ENCODE measurements at places on chromosomes 12 and 14.

- ATAC-seq = no peak
These were observed 360.4 kb upstream of the FOXG1 start for GRCh38 chr14:28406196-28406595.

GRCh38 chr12:54257332-54257731 is 22.6 kb downstream of the CBX5 start:
- ATAC-seq = no peak

- no peak for ATAC-seq
These were observed 341.4 kb downstream of the ADAMTS20 start for GRCh38 chr12:43210485-43211192.

DNA sequence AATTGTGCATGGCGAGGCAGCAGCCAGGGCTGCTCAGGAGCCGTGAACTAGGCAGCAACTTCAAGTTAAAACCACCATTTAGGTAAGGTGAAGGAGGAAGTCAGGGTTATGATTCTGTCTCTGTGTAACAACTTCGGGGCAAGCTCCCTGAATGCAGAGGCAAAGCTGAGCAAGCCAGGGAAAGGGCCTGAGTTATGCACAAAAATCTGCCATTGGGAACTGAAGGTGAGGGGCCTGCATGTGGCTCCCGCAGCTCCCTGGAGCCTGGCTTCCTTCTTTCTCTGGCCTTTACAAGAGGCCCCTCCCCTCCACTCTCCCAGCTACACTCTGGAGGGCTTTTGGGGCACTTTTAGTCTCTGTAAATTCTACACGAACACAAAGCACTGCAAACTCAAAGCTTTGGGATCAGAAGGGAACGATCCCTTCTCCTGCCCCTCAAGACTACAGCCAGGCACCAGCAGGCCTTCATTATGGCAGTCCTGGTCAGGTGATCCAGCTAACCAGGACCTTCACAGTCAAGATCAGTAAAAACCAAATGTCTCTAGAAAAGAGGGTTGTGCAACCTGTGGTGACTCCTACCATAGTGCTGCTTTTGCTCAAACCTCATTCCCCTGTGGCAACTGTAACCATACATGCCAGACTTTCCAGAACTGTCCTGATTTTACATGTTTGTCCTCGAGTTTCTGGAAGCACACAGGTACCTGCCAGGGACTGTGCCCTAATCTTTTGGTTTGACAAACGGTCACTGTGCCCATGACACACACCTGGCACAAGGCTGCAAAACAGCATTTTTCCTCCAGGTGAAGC is 67.2 kb upstream of the PTGR2 start:
- peak; percentile 55 for ATAC-seq

DNA sequence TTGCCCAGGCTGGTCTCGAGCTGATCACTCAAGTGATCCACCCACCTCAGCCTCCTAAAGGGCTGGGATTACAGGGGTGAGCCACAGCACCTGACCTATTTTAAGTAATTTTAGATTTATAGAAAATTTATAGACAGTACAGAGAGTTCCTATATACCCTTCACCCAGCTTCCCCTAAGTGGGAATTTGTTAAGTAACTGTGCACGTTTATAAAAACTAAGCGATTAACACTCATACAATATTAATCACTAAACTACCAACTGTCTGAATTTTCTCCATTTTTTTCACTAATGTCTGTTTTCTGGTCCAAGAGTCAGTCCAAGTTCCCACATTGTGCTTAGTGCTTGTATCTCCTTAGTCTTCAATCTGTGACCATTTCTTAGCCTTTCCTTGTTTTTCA is 5.5 kb downstream of the IL31 start:
- ATAC-seq = no peak

DNA sequence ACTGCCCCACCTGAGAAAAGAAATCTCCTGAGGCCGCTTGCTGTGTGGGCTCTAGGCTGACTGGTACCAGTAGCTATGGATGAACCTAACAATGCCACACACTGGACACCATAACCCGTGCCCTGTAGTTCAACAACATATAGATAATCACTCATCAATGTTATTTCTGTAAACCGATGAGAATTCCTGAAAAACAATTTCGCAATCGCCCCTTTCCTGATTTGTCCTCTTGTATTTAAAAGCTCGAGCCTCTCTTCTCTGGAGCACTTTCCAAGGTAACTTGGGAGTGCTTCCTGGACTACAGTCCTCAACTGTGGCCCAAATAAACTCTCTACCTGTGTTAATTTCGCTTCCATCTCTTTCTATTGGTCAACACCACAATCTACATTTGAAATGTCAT is 26.1 kb upstream of the PPP2R5C start:
- no peak for ATAC-seq

GRCh38 chr14:64119980-64120379 is 174.2 kb downstream of the ESR2 start:
- no peak for ATAC-seq

GRCh38 chr12:28513983-28514382 is 323.7 kb downstream of the CCDC91 start:
- no peak for ATAC-seq

- no peak for ATAC-seq
These were observed 65.1 kb downstream of the PPP1R36 start for GRCh38 chr14:64614805-64615391.

GRCh38 chr14:44940944-44941343 is 20.8 kb downstream of the KLHL28 start:
- ATAC-seq = no peak

GRCh38 chr14:91027561-91027960 is 32.9 kb downstream of the RPS6KA5 start:
- no peak for ATAC-seq

GRCh38 chr14:36498938-36499337 is 21.1 kb downstream of the NKX2-1 start:
- no peak for ATAC-seq

GRCh38 chr12:30529489-30530269 is 166.0 kb downstream of the IPO8 start:
- ATAC-seq = no peak

DNA sequence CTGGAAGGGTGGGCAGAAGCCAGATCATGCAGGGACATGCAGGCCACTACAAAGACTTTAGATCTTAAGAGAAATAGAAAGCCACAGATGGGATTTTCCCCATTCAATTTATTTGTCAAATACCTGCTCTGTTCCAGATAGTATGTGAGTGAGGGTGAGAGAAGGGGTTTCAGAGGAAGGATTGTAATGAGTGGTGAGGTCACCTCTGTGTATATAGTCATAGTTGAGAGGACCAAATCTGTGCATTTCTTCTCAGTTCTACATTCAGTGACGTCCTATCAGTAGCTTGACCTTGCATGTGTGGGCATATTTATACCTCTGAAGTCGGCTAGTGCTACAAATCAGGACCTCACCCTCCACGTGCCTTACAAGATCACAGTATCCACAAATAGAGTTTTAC is 31.2 kb upstream of the RBM19 start:
- no peak for ATAC-seq

- ATAC-seq = no peak
These were observed 27.1 kb upstream of the KRT77 start for GRCh38 chr12:52730383-52730782.

GRCh38 chr14:68441542-68441941 is 351.3 kb downstream of the ZFP36L1 start:
- no peak for ATAC-seq

GRCh38 chr12:4769073-4769472 is 48.9 kb downstream of the GALNT8 start:
- no peak for ATAC-seq

DNA sequence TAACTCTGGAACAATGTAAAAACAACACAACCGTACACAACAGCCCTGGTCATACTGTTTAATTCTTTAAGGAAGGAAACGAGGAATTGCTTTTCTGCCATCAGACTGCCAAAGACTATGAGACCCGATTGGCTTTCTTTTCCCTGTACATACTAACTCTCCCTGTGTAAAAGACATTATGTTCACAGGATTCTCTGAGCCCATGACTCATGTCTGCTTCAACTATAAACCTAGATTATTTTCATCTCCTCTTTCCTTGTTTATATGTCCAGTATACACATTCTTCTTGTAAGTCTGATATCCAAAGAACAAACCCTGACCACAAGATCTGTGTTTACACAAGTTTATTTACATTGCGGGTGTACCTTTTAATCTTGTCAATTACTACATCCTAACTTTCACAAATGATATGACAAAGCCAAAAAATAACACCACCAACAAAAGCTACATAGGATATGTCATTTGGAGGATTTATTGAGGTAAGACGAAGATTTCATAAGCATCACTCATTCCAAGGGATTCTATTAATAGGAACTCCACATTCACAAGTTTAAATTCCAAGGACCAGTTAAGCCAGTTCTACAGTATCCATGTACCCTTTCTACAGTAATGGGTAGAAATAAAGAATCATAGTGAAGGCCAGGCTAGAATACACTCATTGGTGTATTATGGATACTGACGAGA is 67.3 kb downstream of the STXBP6 start:
- peak; percentile 23 for ATAC-seq

- ATAC-seq = no peak
These were observed 5.2 kb downstream of the MPHOSPH9 start for GRCh38 chr12:123227581-123228258.

- ATAC-seq = no peak
These were observed 52.8 kb downstream of the PPM1H start for GRCh38 chr12:62882140-62882539.

GRCh38 chr12:106170285-106170684 is 31.5 kb upstream of the NUAK1 start:
- no peak for ATAC-seq

DNA sequence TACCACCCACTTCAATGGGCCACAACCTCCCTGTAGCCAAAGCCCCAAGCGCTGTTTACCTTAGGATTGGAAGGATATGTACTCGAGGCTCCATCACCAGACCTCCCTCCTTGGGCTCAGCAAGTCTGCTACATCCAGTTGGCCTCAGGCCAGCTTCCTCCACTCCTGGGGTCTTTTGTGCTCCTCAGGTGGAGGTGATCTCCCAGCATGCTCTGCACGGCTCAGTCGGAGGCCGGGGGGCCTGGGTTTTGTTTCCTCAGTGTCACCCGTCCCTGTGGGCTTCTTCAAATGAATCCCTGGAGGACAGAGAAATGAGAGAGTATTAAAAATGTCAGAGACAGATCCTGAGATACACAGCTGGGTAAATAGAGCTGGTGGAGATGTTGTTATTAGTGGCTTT is 723.1 kb upstream of the TBX3 start:
- no peak for ATAC-seq

DNA sequence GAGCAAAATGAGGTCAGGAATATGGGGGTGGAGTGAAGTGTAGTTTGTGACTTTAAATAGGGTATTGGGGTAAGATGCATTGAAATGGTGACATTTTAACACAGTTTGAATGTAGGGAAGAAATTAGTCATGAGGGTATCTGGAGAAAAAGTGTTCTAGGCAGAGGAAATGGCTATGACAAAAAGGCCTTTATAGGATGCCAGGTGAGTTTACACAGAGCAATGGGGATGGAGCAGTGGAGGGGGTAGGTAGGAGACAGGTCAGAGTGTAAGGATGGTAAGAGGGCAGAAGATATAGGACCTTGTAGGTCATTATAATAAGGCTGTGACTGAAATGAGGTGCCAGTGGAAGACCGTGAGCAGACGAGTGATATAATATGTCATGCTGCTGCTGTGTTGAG is 30.4 kb downstream of the HEATR5A start:
- ATAC-seq = no peak

DNA sequence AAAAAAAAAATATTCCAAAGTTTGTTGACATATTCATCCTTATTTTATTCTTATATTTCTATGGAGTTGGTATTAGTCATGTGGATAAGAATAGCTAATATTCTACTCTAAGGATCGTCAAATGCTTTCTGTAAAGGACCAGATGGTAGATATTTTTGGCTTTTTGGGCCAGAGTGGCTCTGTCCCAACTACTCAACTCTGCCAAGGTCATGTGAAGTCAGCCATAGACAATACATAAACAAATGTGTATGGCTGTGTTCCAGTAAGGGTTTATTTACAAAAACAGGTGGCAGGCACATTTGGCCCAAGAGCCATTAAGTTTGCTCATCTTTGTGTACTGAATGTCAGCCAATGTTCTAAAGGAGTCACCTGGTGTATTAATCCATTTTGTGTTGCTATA is 131.8 kb downstream of the TBX5 start:
- no peak for ATAC-seq

DNA sequence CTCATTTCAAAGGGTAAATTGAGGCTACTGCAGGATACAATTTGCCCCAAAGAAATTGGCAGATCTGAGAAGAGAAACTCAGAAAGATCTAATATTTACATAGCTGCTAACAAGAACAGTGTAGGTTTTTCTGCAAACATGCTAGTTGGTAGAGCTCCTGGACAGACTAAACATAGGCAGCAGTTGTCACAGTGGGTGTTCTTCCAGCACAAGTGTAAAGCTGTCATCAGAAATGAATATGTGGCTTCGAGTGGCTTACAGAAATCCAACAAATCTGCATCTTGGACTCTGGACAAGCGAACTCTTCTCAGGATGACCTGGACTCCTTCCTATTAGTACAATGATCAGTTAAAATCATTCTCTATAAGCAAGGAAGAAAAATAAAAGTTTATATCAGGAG is 5.9 kb downstream of the CBX5 start:
- ATAC-seq = no peak

All from esophagus mucosa (tissue), 1 donor.